ENCODE measurements at places on chromosomes 1 and 21.

DNA sequence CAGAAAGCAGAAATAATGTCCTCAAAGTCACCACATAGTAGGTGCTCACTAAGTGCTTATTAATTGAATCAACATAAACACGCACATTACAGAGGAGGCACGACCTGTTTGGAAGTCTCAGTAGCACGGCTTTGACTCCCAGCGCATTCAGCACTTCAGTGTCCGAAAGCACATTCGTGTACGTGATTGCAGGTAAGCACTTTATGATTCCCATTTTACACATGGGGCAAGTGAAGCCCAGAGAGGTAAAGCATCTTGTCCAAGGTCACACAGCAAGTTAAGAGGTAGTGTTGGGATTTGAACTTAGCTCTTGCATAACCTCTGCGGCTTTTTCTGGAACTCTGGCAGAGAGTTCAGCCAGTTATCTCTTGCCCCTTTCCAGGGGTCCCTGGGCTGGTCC, 85.2 kb upstream of the WNT4 start:
- DNase-seq, result no peak

DNA sequence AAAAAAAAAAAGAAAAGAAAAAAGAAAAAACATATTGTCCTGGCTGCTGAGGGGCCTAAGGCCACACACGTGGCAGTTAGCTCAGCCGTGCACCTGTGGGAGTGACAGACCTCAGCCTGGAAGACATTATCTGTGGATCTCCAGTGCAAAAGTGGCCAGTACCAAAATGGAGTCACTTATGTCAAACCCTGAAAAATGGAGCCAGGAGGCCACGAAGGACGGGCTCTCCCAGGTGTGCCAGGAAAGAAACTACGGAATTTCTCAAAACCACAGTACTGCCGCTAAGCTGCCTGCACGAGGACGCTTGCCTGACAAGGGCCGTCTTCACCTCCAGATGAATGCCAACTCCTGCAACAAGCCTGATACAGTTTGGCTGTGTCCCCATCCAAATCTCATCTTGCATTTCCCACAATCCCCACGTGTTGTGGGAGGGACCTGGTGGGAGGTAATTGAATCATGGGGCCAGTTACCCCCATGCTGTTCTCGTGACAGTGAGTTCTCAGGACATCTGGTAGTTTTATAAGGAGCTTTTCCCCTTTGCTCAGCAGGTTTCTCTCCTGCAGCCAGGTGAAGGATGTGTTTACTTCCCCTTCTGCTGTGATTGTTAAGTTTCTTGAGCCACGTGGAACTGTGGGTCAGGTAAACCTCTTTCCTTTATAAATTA, 5.3 kb upstream of the MIB2 start:
- DNase-seq, result no peak

- no peak for DNase-seq
Measured at GRCh38 chr1:23574265-23574754, 15.0 kb upstream of the ID3 start.

GRCh38 chr21:39141502-39141901, 41.7 kb downstream of the PSMG1 start:
- DNase-seq, result no peak

- peak; percentile 1 for DNase-seq
Measured at GRCh38 chr1:115314092-115314491, 24.0 kb downstream of the NGF start.

DNA sequence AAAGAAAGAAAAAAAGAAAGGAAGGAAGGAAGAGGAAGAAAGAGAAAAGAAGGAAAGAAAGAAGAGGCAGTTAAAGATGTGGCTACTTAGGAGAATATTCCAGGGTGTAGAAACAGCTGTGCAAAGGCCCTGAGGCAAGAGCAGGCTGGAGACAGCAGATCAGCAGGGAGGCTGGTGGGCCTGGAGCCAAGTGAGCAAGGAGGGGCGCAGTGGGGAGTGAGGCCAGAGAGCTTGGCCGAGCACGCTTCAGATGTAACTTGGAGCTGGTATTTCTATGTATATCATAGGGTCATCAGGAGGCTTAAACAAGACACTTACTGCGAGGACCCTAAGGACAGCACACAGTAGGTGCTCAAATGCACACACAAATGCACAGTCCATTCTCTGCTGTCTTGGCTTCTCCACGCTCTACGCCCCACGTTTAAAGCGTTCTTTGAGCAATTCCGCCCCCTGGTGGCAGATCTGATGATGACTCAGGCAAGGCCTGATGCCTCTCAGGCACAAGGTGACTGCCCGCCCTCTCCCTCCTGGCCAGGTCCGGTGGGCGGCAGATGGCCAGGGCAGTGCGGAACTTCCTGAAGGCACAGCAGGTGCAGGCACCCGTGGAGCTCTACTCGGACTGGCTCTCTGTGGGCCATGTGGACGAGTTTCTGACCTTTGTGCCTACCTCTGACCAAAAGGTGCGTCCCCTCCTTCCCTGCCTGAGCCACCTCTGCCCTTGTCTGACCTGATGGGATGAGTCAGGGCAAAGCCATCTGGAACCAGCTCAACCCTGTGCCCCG, 11.9 kb upstream of the PADI3 start:
- peak; percentile 83 for DNase-seq

DNA sequence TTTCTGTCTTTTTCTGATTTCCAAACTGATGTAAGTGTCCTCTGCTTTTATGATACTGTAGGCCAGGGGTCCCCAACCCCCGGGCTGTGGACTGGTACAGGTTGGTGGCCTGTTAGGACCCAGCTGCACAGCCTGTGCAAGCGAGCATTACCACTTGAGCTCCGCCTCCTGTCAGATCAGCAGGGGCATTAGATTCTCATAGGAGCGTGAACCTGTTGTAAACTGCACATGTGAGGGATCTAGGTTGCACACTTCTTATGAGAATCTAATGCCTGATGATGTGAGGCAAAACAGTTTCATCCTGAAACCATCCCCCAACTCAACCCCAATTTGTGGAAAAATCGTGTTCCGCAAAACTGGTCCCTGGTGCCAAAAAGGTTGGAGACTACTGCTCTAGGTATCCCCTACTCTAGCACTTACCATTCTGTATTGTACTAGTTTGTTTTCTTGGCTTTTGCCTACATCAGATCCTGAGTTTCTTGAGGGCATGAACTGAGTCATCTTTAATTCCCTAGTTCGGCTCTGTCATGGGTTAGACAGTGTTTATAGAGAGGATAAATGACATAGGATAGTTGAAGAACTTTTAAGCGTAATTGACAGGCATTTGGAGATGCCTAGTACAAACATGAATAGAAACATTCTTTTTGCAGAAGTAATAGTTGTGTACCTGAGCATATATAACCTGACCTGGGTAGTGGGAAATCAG, 4.1 kb downstream of the ABCD3 start:
- DNase-seq, result no peak

- DNase-seq, result no peak
Measured at GRCh38 chr1:118209648-118210047, 24.6 kb upstream of the SPAG17 start.

DNA sequence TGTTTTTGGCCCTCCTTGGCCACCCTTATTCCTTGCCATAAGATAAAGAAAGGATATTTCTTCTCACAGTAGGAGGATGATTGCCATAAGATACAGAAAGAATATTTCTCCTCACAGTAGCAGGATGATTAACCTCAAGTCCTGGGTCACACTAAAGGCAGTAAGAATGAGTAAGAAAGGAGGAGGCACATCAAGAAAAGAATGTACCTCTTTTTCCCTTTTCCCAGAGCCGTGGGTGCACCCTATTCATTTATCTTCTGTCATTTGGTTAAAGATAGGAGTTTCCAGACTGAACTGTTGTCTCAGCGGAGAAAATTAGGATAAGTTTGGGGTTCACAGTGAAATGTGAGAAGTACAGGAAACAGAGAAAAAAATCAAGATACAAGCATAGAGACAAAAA, 52.5 kb downstream of the LRRC8C start:
- no peak for DNase-seq

GRCh38 chr1:178407655-178408054, 89.1 kb downstream of the CLEC20A start:
- DNase-seq, result no peak

DNA sequence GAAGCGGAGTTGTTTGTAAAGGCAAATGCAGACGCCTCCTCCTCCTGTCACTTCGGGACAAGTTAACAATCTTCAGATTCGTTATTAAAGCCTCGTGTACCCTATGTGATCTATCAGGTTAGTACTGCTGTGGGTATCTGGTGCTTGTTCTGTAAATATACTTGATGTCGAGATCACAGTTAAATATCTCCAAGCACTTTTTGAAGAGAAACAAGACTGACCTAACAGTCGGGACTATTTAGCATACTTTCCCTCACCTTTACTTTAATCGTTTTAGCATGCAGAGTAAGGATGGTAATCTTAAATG, 710 bp downstream of the KLHL20 start:
- DNase-seq, result no peak

- DNase-seq, result no peak
Measured at GRCh38 chr1:71046891-71047634, 553 bp downstream of the PTGER3 start.

- DNase-seq, result no peak
Measured at GRCh38 chr1:223323491-223324484, 40.2 kb downstream of the SUSD4 start.

DNA sequence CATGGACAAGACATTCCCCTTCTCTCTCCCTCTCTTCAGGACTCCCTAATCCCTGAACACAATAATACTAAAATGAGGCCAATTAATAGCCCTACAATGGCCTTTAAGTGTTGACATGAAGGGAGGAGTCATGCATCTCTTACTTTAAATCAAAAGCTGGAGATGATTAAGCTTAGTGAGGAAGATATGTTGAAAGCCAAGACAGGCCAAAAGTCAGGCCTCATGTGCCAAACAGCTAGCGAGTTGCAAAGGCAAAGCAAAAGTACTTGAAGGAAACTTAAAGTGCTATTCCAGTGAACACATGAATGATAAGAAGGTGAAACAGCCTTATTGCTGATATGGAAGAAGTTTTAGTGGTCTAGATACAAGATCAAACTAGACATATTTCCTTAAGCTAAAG, 49.5 kb upstream of the CD46 start:
- DNase-seq, result no peak

GRCh38 chr1:155529929-155530328, 32.7 kb downstream of the ASH1L start:
- no peak for DNase-seq

DNA sequence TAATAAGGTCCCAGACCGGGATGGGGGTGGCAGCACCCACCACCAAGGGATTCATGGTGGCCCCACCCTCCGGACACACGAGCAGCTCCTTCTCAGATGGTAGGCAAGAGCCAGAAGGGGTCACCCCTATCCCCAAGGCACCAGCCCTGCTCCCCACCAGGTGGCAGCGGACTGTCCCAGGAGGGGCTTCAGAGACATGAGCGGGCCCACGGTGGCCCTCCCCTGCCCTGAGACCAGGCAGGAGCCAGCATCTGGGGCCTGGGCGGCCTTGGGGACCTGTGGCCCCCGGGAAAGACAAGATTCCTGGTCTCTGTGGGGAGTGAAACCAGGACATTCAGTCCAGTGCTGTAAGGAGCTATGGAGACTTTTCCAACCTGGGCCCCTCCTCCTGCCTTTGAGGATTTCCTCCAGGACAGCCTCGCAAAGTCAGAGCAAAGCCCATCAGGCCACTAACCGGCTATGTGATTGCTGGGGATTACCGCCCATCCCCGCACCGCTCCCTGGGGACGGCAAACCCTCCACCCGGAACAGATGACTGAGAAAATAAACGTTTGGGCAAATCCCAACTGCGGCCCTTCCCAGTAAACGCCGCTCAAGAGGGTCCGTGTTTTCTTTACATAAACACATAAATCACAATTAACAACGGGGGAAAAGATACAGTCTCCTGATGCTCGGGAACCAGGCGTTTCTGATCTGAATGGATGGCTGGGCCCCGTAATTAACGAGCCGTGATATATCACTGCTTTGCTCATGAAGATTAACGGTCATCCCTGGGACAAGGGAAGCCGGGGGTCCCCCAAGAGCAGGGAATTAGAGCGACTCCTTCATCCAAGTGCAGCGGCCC, 50.9 kb upstream of the ARHGEF16 start:
- DNase-seq, result no peak

DNA sequence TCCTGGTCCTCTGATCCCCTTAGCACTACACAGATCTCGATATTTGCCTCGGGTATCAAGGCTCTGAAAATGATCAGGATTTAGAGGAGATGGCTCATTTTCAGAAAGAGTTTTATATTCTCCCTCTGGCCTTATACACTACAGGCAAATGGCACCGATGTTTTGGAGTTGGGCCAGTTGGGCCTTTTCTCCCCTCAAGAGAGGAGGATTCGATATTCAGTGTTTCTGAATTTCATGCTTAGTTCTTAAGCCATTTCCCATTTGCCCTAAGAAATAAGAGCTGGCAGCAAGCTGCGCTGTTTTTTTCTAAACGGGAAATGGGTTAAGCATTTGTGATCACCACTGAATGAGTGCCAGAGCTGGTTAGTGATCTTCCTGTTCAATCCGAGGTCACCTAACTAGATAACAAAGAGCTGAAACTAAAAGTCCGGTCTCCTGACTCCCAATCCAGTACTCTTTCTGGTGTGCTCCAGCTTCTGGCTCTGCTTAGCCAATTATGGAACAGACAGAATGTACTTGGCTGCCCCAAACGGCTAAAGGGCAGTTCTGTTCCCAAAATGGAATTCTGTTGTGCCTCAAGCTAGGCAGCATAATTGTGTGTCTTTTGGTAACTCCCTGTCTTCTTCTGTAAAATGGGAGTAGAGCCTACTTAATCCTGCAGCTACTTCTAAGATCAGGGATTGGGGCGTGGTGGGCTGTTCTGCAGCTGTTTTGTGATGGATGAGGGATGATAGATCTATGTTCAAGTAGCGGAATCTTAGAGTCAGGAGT, 1.2 kb upstream of the CPT2 start:
- peak; percentile 53 for DNase-seq

DNA sequence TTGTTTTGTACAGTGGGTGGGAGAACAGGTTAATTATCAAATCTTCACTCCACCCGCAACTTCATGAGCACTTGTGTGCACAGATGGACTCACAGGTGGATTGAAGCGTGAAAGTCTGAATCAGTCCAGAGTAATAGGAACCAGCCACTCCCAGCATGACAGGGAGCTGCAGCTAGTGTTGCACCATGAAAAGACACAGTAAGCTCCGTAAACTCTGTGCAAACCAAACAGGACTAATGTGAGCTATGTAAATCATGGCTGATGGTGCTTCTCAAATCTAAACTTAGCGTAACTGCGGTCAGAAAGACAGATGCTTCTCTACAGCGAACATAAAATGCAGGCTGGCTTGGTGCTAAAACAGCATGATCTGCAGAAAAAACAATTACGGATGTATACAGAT, 114.4 kb downstream of the CENPF start:
- no peak for DNase-seq

GRCh38 chr1:68230901-68231626, 1.3 kb downstream of the WLS start:
- DNase-seq, result no peak

DNA sequence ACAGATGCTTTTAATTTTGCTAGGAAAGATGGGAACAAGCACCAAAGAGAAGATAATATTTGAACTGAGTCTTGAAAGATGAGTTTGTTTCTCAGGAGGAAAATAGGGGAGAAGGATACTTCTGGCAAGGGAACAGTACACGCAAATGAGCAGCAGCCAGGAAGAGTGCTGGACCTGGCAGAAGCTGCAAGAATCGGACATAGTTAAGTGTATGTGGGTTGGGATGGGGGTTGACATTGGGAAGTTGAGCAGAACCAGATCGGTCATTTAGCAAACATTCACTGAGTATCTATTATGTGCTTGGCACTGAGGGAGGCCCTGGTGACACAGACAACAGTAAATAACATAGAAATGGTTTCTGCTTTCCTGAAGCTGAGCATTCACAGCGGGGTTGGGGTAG, 198.8 kb downstream of the PLPP3 start:
- no peak for DNase-seq
